ENCODE measurements at places on chromosomes 1 and 21.

DNA sequence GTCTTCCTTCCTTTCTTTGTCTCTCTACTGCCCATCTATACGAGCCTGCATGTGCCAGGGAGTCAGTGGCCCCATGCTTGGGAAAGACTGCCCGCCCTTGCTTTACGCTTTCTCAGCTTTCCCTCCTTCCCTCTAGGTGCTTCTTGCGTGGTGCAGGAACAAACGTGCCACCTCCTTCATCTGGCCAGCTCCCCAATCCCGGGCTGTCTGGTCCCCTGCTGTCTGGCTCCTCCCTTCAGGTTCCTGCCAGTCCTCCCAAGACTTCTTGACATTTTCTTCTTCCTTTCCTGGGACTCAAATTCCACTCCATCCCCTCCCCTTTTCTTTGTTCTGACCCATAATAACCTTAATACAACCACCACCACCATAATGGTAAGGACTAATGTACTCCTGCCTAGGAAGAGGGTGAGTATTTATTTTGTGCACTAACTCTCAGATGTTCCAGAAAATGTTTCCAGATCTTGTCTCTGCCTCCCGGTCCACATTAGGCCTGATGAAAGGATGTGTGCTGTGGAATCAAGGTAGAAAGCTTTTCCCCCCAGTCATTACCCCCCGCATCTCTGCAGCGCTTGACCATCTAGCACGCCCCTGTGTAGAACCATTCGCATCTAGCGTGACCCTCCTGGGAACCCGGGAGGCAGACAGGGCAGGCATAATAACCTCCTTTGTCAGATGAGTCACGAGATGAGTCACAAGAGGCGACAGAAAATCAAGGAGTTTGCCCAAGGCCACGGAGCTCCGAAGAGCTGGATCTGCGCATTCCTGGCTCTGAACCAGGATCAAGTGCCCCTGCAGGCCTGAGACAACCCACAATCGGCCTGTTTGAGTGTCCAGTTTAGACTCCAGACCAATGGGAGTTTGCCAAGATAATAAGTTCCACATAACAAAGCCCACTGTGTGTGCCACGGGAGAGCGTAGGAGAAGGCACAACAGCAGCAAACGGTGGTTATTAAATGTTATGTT lies 60.1 kb upstream of the NEK2 start:
- DNase-seq = peak; percentile 9

GRCh38 chr1:184867866-184868689 lies 106.2 kb downstream of the NIBAN1 start:
- DNase-seq = peak; percentile 43

- DNase-seq = no peak
These were observed 569 bp downstream of the KHDC4 start for GRCh38 chr1:155933591-155934096.

GRCh38 chr21:27515676-27516075 lies 548.8 kb upstream of the ADAMTS5 start:
- DNase-seq = no peak

GRCh38 chr1:41444246-41444645 lies 40.2 kb downstream of the EDN2 start:
- DNase-seq = peak; percentile 6

DNA sequence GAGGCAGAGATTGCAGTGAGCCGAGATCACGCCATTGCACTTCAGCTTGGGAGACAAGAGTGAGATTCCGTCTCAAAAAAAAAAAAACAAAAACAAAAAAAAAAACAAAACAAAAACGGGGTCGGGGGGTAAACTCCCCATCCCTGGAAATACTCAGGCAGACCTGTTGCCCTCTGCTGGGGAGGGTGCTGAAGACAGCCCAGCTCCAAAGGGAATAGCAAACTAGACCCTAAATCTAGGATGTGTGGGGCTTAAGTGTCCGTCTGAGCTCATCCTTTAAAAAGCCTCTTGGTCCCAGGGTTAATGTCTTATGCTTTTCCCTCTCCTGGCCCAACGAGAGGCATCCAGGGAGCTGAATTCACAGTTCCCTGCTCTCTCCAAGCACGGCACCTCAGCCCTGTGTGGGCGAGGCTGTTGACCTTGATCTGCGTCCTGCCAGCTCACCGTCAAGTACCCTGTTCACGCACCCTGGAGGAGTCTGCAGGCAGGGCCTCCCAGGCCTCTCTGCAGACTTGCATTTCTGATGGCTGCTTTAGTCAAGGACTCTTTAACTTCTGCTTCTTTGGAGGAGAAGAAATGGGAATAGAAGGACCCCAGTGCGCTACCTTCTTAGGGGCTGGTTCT lies 22.3 kb downstream of the KCND3 start:
- no peak for DNase-seq

DNA sequence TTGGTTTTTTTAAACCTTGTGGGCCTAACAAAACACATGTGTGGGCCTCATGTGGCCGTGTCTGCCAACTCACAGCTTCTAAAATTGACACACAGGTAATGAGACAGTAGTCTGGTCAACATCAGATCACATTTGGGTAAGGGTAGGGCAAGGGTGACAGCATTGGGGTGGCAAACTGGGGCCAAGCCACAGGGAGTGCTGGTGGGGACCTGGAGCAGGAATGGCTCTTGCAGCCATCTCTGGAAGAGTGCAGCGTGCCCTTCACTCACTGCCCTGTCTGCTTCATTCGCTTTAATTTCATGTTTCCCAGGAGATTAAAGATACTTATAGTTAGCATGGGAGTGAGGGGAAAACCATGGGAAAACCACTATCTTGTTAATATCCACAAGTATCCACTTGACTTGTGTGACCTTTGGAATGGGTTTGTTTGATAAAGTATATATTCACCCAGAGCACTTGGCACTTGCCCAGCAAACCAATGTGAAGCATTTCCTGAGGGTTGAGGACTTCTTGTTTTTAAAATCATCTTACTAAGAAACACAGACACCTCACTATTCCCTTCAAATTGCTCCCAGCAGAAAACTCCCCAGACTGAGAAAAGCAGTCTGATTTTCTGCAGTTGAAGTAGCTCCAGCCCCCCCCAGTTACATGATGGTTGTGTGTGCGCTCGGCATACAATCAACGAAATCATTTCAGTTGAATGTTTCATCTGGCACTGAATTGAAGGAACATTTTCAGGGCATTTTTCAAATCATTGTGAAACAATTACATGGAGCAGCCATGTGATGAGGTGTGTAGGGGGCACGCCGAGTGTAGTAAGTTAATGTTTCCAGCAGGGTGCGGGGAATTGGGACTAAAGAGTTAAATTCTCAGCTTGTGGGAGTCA lies 175.7 kb downstream of the VPS13D start:
- DNase-seq = no peak

DNA sequence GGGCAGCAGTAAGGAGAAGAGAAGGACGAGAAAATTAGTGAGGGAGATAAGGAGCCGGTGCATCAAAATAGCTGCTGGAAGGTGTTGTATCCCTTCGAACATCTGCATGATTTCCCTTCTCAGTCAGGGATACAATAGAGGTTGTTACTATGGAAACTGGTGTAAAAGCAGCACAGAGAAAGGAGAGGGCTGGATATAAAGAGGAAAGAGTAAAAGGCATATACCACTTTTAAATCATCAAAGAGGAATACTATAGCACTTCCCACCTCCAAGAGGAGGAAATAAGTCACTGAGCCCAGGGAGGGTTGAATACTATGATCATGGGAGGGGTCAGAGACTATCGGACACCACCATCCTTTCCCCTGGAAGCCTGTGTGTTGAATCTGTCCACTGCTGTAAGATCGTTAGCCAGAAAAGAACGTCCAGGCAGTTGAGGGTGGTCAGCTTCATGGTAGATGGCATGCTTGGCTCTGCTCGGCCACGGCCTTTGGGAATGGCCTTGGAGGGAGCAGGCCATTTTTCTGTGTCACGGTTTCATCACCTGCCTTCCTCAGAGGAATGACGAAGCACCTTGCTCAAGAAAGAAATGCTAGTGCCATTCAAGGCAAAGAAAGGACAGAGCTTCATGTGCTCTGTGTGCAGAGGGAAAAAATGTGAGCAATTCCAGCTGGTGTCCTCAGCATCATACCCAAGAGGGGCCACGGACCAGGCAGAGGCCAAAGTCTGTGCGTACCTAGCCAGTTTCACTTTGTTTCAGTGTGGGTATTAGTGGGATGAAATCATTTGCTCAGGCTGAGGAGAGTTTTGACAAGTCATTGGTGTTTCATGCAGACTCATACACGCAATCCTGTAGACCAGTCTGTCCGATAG lies 64.2 kb downstream of the IRF2BP2 start:
- DNase-seq = no peak

DNA sequence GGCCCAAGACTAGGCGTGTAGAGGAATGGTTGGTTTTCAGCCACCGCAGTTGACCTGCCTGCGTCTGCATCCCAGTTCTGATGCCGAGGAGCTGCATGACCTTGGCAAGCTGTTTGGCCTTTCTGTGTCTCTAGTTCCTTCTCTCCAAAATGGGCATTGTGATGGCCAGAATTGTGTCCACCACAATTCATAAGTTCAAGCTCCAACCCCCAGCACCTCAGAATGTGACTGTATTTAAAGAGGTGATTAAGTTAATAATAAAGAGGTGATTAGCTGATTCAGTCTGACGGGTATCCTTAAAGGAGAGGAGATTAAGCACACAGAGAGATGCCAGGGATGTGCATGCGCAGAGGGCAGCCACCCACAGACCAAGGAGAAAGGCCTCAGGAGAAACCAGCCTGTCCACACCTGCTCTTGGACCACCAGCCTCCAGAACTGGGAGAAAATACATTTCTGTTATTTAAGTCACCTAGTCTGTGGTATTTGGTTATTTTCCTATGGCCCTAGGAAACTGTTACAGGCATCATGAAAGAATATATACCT lies 28.5 kb downstream of the MAB21L3 start:
- DNase-seq = no peak

GRCh38 chr21:27694667-27695066 lies 727.8 kb upstream of the ADAMTS5 start:
- no peak for DNase-seq

- DNase-seq = no peak
These were observed 657 bp upstream of the TNFRSF18 start for GRCh38 chr1:1206966-1207531.

- DNase-seq = no peak
These were observed 160.5 kb downstream of the LRRC40 start for GRCh38 chr1:70044832-70045231.

DNA sequence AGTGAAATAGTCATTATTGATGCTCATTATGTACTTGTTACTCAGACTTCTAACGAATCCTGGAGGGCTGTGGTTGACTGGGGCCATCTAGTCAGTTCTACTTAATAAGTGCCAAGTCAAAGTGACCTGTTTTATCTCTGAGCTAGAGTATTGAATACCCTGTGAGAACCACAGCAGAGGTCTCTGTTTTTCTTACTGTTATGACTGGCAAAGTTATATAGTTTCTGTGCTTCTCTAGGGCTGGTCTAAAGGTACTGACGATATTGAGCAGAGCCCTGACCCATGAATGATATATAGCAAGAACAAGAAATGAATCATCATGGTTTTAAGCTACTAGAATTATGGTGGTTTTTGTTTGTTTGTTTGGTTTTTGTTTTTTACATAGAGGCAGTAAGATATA lies 555.8 kb downstream of the PLA2G4A start:
- DNase-seq = no peak

GRCh38 chr1:172467446-172467845 lies 23.6 kb upstream of the PIGC start:
- DNase-seq = no peak

Measured in OCI-M1 (cell line).